Fibroblast of skin of left quadriceps (primary cell): ENCODE measurements at places on chromosomes 4 and X.

DNA sequence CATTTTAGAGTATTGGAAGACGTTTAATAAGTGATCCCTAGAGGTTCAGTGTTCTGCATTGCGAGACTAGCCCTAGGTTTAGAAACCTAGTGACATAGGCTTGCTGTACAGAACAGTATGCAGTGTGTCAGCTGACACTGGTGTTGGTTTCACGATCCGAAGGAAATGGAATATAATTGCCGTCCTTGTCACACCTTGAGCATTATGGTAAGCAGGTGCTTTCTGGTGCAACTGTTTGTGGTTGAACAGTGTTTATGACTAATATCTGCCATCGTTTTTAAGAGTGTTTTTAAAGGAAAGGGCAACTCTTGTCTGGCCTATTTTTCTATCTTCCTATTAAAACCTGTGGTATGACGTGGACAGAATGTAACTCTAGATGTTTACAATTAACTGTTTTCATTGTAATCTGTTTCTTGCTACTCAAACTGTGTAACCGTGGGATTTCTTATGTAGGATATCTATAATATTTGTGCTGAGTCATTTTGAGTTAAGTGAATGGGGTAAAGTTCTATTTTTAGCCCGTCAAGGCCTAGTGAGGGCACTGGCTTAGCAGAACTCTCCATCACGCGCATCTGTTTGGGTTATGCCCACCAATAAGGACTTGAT, 53.8 kb upstream of the TBC1D14 start:
- DNase-seq = peak; percentile 21

- DNase-seq = peak; percentile 48
Measured at GRCh38 chr4:187075514-187075913, 351.9 kb upstream of the FAT1 start.

GRCh38 chr4:144709793-144710525, 64.0 kb downstream of the HHIP start:
- no peak for DNase-seq

DNA sequence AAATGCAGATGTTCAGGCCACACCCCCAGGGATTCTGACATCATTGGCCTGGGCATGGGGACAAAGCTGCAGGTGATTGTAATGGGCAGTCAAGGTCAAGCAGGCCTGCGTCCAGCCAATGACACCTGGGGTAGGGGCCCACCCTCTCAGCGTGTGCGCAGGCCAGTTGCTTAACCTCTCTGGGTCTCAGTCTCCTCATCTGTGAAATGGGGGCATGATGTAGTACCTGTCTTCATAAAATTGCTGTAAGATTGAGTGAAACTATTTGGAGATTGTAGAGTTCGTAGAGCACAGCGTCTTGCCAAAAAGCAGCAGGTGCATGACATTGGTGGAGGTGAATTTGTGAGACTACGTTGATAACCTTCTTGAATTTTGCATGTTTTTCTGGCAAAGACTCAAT, 21.2 kb downstream of the RS1 start:
- DNase-seq = no peak

GRCh38 chr4:69910016-69910782, 20.7 kb upstream of the CSN1S1 start:
- peak; percentile 44 for DNase-seq

GRCh38 chr4:146247356-146247755, 33.0 kb downstream of the REELD1 start:
- DNase-seq = no peak

DNA sequence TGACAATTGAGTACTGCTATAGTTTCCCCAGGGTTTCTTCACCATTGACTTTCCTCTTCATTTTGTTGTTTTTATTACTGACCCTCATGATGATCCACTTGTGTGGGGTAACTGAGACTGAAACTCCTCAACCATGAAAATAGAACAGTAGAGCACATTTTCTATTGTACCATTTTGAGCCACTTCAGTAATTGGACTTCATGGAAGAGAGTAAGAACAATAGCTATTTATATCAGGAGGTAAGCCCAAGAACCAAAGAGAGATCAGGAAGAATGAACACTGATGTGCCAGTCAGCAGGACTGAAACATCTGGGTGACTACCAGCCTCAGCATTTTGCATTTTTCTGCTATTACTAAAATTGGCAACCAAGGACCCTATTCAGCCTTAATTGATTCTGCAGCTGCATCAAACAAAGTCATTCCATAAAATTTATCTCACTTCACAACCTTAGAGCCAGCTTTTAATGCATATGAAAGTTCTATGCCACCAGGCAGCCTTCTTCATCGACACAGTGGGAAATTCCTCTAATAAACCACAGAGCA, 151.4 kb downstream of the BANK1 start:
- DNase-seq = no peak

- DNase-seq = peak; percentile 20
Measured at GRCh38 chr4:25970226-25970675, 56.2 kb downstream of the SMIM20 start.

- no peak for DNase-seq
Measured at GRCh38 chr4:122534776-122535175, 78.3 kb upstream of the IL2 start.

DNA sequence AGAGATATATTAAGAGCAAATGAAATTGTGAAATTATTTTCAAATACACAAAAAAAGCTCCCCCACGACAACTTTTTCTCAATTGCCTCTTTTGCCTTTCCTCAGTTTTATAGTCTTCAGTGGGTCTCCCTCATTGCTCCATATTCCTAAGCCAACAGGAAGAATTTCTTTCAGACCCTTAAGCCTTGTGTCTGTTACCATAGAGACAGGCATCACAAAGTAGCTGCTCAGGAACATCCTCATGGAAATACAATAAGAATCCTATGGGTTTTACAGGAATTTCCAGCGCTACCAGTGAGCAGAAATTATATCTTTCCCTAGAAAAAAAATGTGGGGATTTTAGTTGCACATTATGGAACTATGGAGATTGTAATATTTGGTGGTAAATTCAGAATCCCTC, 121.9 kb upstream of the DMD start:
- no peak for DNase-seq

GRCh38 chr4:10808591-10808990, 124.0 kb upstream of the CLNK start:
- DNase-seq = peak; percentile 48

- no peak for DNase-seq
Measured at GRCh38 chr4:142331132-142331531, 515.0 kb downstream of the INPP4B start.

DNA sequence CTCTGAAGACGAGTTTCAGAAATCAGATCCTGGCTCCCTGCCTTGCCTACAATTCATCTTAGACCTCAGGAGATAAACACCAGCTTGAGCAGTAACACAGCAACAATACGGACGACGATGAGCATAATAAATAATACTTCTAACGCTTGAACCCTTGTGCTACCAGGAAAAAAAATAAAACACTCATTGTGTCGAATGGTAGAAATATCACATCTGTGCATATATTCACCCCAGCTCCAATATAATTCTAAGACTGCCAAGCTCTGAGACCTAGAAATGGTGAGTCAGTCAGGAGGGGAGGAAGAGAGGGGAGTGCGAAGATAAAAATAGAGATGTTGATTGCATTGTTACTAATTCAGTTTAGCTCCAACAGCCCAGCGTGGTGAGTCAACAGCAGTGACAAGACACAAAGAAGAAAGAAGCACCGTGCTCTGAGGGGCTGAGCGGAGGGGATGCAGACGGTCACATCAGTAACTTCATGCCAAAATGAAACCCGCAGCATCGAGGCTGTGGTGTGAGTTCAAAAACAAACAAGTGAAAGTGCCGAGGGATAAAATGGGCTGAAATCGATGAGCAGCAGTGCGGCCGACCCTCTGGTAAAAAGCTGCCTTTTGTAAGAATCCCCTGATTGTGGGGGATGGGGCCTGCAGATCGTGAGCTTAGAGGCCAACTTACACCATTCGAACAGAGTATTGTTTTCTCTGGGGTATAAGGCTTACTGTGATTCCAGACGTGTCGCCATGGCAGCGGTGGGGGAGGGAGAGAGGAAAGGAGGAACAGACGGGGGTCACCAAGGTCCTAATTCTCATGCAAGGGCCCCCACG, 150.4 kb downstream of the MGST2 start:
- peak; percentile 84 for DNase-seq

- no peak for DNase-seq
Measured at GRCh38 chr4:176320976-176321361, 1.2 kb downstream of the SPCS3 start.

GRCh38 chr4:94207469-94208224, at the start of gene SMARCAD1:
Gene SMARCAD1, plus strand, starts transcription at chr4:94207865. Its CDS starts 530 bp downstream, at chr4:94208395.
- peak; percentile 91 for DNase-seq

DNA sequence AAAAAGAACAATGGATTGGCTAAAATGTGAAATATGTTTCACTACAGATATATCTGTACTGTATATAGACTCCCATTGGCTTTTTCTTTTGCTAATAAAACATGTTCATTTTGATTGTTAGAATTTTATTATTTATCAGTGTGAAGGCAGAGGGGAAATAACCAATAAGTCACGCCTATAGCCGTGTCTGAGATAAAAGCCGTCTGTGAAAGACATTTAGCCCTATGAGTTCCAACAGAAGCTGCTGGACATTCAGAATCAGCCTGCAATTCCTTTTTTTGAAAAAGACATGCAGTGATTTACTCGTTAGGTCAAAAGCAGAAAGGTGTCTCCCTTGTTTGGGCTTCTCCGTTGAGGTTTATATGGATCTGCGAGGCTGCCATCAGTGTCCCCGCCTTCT, 24.2 kb upstream of the SLC25A4 start:
- DNase-seq = no peak

GRCh38 chr4:2305766-2306501, 44.0 kb upstream of the MXD4 start:
- no peak for DNase-seq

GRCh38 chrX:21660156-21660555, 2.0 kb upstream of the KLHL34 start:
- DNase-seq = no peak

DNA sequence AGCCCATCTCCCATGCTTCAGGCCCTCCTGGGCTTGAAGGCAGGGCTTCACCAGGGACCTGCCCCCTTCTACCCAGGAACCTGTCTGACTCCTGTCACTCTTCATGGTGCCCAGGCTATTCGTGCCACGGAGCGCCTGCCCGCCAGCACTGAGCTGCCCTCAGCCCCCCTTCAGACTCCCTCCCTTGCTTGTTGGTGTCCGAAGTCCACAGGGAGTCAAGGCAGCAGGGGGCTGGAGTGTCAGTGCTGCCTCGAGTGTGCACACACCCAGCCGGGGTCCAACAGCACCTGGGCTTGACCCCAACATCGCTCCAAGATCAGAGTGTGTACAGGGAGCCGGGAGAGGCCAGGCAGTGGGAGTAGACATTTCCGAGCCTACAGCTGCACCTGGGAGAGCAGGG, 59.8 kb downstream of the TBCK start:
- DNase-seq = no peak

DNA sequence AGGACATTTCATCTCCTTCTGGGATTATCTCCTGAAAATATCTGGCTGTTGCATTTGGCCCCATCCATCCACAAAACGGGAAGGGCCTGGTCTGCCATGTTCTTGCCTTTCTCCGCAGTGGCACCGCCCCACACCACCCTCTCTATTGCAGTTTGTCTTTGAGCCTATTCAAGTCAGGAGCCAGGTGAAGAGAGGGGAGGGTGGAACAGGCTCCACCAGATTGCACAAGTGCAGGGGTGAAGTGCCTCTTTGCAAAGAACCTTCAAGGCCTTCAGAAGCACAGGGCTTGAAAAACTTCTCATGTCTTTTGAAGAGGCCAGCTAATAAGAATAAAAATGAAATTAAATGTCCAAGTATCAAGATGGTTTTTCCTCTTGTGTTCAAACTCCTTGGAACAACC, 28.7 kb downstream of the RS1 start:
- no peak for DNase-seq

- DNase-seq = no peak
Measured at GRCh38 chr4:14862891-14863290, 139.4 kb upstream of the CPEB2 start.

- no peak for DNase-seq
Measured at GRCh38 chr4:100086766-100087431, 103.4 kb downstream of the DDIT4L start.

GRCh38 chr4:66777097-66777496, 768.2 kb downstream of the CENPC start:
- DNase-seq = no peak

GRCh38 chr4:15117270-15117946, 115.1 kb downstream of the CPEB2 start:
- no peak for DNase-seq

GRCh38 chrX:16202943-16203342, 35.7 kb downstream of the MAGEB17 start:
- no peak for DNase-seq

DNA sequence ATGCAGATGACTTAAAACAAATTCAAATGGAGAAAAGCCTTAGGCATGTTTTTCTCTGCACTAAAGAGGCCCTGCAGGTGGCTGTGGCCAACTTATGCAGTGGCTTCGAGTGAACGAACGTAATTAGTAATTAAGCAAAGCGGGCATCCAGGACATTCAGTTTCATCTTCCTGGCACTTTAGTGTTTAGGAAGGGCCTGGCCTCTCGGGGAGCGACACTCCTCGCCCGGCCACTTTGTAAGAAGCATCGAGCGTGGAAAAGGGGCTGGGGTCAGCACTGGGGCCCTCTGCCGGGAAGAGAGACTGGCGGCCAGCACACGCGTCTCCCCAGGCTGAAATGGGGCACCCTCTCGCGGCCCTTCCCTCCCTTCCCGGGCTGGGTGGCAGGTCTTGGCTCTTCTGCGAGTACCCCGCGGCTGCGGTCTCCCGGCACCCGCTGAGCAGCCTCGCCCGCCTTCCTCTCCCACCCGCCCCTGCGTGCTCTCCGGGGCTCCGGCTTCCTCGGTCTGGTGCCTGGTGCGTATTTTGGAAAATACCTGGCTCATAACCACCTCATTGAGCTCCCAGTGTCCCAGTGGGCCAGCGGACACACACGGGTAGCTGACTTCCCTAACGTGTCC, 677 bp upstream of the CYP4V2 start:
- no peak for DNase-seq
